GM12892 (cell line): ENCODE measurements at places on chromosomes 5 and 9.

- DNase-seq, result no peak
Observed at GRCh38 chr9:95830768-95831167, 44.7 kb upstream of the ERCC6L2 start.

DNA sequence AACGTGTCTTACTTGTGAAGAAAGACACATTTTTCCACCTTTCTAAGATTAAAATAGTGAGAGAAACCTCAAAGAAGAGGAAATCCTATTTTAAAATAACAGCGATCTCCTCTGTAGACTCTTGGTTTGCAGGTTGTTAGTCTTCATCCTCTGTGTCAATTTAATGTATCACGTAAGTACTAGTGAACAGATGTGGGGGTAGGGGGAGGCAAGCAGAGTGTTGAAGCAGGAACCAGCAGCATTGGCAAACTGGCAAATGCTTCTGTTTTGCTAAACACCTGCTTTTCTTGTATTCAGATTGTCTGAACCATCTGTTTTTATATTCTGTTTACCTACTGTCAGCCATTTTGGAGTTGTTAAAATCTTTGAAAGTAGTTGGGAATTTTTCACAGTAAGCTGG lies 159.3 kb upstream of the TLX3 start:
- DNase-seq, result no peak

DNA sequence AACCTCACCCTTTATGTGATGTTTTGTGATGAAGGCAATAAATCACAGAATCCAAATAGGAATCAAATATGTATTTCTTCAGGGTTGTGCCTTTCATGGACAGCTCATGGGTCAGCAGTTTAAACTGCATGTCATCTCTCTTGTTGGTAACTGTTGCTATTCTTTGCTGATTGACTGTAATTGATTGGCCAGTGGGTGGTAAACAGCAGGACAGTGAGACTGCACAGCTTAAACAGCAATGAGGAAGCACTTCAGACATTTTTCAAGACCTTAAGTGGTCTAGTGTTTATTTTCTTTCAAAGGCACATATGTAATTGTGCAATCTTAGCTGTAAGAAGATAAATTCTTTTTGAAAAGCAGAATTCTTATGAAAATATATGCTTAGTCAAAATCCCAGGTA lies 260.5 kb downstream of the COX7C start:
- DNase-seq, result no peak

DNA sequence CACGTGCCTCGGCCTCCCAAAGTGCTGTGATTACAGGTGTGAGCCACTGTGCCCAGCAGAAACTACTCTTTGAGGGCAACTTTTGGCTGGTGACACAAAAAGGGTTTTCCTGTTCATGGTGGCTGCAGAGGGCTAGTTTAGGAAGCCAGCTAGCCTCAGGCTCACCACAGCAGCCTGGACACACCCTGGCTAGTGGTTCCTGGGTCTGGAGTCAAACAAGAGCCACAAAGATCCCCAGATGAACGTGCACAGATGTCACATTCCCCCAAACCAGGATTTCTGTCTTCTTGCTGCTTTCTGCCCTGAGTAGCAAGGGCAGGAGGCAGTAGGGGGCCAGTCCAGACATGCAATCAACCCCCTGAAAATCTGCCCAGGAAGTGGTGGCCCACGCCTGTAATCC lies 6.8 kb downstream of the HBEGF start:
- DNase-seq, result no peak

GRCh38 chr5:98698359-98698758 lies 75.1 kb upstream of the RGMB start:
- DNase-seq, result no peak

- no peak for DNase-seq
Observed at GRCh38 chr9:94553029-94553938, 1.6 kb upstream of the PCAT7 start.

DNA sequence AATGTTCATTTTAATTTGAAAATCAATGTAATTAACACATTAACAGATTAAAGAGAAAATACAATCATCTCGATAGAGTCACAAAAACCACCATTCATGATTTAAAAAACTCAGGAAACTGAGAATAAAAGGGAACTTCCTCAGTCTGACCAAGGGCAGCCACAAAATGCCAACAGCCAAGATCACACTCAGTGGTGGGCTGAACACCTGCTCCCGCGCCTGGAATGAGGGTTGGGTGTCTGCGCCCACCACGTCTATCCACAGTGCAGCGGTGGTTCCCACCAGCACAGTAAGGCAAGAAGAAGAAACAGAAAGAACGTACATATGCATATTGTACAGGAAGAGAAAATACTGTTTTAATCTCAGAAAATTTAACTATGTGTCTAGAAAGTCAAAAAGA lies 11.7 kb upstream of the NSMF start:
- DNase-seq, result no peak

- no peak for DNase-seq
Observed at GRCh38 chr5:7759257-7759871, 91.6 kb downstream of the CFAP90 start.

DNA sequence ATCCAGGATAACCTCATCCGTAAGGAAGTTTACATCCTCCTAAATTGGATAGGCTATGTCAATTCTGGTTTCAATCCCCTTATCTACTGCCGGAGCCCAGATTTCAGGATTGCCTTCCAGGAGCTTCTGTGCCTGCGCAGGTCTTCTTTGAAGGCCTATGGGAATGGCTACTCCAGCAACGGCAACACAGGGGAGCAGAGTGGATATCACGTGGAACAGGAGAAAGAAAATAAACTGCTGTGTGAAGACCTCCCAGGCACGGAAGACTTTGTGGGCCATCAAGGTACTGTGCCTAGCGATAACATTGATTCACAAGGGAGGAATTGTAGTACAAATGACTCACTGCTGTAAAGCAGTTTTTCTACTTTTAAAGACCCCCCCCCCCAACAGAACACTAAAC lies 1.3 kb downstream of the ADRB2 start:
- no peak for DNase-seq

GRCh38 chr9:107218829-107219485 lies 64.1 kb upstream of the RAD23B start:
- no peak for DNase-seq

GRCh38 chr5:160938532-160938931 lies 86.5 kb upstream of the ATP10B start:
- DNase-seq, result no peak

GRCh38 chr5:27523629-27524028 lies 485.2 kb upstream of the CDH9 start:
- DNase-seq, result no peak

DNA sequence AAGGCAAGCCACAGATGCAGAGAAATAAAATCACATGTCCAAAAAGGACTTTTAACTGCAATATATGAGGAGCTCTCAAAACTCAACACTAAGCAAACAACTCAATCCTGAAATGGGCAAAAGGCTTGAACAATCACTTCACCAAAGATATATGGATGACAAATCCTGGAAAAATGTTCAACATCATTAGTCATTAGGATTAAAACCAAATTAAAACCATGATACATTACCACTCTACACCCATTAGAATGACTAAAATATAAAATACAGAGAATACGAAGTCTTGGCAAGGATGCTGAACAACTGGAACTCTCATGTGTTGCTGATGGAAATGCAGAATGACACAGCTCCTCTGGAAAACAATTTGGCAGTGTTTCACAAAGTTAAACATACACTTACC lies 277.4 kb downstream of the TLE1 start:
- no peak for DNase-seq

DNA sequence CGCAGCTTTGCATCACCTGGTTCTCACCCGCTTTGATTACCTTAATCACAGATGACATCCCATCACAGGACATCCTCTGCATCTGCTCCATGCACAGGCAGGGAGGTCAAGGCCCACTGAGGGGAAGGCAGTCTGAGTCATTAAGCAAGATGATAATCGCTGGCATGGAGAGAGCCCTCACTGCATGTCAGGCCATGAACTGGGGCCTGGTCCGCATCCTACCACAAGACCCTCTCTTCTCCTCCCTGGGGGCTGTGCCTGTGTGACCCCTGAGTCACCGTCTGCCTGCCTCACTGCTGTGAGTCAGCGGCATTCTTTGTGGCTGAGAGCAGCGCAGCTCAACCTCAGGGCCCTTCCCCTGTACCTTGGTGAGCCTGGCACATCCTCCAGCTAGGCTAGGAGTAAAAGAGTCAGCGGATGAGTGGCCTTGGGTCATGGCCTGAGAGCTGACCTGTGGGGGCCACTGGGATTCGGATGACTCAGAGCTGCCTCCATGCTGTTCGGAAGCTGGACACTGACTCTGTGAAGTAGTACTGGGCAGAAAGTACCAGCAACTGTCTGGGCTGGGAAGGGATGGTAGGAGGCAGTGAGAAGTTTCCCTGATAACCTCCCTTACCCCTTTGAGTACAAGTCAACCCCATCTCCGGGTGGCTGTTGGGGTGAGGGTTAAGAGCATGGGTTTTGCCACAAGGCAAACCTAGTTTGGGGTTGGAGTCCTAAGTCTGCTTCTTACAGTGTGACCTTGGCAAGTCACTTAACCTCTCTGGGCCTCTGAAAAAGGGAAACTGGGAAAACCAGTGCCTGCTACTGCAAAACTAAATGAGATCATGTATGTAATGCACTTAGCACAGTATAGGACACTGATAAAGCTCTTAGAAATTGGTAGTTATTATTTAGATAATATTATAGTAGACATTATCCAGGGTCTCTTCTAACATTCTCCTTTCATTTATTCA lies 14.6 kb upstream of the ARSI start:
- DNase-seq, result no peak

GRCh38 chr5:72372923-72373322 lies 52.8 kb downstream of the PTCD2 start:
- DNase-seq, result no peak

DNA sequence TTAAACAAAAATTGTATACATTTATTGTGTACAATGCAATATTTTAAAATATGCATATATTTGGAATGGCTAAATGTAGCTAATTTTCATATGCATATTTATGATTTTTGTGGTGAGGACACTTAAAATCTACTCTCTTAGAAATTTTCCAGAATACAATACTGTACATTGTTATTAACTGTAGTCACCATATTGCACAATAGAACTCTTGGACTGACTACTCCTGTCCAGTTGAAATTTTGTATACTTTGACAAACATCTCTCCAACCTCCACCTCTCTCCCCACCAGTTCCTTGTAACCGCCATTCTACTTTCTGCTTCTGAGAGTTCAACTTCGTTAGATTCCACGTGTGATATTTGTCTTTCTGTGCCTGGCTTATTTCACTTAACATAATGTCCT lies 49.2 kb upstream of the TAF11L2 start:
- DNase-seq, result no peak

DNA sequence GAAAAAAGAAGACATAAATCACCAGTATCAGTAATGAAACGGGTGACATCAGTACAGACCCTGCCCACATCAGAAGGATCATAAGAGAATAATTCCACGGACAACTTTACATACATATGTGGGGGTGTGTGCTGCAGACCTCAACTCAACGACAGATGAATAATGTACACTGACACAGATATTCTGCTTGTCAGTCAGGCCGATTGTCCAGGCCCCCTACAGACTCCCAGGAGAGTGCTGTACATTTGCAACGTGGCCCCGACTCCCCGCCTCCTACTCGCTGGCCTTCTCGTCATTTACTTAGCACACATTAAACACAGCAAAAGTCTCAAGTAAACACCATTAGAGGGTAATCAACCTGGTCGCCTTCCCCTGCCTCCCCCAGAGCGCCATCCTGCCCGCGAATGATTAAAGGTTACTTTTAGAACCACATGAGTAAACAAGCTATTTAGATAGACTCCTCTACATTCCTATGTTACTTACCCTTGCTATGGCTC lies 3.5 kb upstream of the TMED9 start:
- no peak for DNase-seq

DNA sequence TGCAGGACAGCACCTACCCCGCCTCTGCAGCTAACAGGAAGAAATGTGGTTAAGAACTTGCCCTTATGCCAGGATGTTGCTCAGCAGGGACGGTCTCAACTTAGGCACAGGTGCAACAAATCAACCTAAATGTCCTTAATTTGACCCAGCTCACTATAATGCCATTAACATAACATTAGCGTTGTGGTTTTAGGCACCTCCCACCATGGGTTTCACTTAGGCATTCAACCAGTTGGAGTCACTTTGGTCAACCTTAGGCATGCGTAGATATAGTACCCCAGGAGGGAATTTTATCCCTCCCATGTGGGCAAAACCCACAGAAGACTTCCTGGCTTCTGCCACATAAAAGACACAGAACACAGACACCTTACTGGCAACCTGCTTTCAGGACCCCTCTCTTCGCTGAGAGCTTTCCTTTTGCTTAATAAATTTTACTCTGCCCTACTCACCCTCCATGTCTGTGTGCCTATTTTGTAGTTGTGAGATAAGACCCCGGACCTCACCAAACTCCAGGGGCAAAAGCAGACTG lies 8.7 kb upstream of the ERAP1 start:
- DNase-seq, result no peak

DNA sequence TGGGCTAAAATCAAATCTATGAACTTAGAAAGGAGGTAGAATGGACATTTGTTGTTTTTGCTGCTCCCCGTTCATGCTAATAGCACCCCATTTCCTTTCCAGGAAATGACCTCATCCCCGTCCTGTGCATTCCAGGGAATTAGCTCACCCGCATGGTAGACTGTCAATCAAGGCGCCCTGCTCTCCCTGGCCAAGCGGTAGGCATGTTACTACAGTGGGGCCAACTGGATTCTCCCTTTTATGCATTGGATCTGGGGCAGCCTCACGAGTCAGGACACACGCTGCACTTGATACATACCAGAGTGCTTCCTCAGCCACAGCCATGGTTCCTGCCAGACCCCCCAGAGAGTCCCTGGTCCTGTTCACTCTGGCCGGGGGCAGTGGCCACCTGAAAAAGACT lies 111.0 kb upstream of the PTCH1 start:
- no peak for DNase-seq
